ENCODE measurements at places on chromosomes 1 and 21.

DNA sequence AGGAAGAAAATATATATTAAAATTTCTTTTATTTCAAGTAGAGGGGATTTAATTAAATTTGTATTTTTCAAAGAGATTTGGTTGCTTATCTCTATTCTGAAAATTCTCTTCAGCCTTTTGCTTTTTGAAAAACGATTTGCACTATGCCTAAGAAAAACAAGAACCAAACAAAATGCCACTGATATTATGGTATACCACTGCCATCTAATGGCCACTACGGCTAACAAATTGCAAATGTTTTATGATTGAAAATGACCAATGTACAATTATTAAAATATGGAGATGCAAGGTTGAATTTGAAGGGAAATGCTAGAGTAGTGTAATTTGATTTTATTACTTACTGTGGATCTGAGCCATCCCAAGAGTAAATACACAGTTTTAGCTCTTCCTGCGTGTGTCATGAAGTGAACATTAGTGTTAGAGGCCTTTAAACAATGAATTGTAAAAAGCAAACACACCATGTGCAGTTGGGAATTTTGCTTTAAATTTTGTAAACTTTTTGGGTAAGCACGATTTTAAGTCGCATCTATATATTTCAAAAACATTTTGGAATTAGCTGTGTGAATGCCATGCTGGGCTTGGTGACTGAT lies 137.4 kb upstream of the USP25 start:
- peak; percentile 51 for DNase-seq

GRCh38 chr1:244758708-244759107 lies 76.8 kb upstream of the COX20 start:
- DNase-seq: no peak

DNA sequence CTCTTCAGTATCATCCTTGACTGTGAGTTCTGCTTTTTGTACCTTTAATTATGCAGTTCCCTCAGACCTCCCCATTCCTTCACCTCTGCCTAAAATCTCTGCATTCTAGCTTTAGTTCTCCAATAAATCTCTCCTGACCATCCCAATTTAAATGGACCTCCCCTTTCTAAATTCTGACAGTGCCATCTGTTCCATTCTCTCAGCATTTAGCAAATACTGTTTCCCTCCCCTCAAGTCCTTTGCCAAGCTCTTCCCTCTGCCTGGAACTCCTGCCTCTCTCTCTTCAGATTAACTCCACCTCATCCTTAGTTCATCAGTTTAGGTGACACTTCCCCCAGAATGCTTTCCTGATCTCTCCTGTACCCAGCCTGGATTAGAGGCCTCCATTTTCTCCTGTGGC lies 54.0 kb upstream of the JUN start:
- no peak for DNase-seq

DNA sequence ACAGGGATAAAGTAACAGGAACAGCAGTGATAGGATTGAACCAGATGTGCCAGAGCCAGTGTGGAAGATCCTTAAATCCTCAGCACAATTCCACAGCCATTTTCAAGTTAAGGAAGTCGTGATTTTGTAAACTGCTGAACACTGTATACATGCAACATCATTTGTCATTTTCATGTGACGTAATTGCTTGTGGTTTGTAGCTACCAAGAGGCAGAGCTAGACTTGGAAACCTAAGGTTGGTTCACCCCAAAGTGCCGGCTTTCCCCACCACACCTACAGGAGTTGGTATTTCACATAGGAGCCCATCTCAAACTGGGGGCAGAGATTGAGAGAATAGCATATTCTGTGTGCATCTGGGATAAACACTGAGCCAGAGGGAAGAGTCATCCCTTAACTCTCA lies 113.9 kb downstream of the CAPN8 start:
- DNase-seq: no peak

DNA sequence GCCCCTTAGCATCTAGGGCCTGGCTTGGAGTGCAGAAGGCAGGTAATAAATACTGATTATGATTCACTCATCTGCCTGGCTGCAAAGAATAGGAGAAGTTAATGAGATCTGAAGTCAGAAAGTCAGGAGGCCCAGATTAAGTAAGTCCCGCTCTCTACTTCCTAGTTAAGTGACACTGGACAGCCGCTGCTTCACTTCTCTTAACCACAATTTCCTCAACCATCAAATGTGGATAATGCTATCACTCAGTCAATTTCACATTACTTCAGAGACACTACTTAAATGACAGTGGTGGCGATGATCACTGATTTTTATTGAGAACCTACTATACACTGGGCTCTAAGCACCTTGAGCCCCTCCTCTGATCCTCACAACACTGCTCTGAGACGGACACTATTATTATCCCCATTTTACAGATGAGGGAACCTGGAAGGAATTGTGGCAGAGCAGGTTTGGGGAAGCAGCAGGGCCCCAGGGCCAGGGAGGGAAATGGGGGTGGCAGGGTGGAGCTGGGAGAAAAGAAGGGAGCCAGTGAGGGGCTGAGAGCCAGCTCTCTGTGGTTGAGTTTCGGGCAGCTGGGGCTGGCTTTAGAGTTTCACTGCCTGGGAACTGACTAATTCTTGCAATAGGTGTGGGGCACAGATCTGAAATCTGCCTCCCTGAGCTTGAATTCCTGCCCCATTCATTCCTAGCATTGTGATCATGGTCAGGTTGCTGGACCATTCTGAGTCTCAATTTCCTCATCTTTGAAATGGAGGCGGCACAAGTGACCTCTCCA lies 2.4 kb upstream of the E2F2 start:
- peak; percentile 84 for DNase-seq

DNA sequence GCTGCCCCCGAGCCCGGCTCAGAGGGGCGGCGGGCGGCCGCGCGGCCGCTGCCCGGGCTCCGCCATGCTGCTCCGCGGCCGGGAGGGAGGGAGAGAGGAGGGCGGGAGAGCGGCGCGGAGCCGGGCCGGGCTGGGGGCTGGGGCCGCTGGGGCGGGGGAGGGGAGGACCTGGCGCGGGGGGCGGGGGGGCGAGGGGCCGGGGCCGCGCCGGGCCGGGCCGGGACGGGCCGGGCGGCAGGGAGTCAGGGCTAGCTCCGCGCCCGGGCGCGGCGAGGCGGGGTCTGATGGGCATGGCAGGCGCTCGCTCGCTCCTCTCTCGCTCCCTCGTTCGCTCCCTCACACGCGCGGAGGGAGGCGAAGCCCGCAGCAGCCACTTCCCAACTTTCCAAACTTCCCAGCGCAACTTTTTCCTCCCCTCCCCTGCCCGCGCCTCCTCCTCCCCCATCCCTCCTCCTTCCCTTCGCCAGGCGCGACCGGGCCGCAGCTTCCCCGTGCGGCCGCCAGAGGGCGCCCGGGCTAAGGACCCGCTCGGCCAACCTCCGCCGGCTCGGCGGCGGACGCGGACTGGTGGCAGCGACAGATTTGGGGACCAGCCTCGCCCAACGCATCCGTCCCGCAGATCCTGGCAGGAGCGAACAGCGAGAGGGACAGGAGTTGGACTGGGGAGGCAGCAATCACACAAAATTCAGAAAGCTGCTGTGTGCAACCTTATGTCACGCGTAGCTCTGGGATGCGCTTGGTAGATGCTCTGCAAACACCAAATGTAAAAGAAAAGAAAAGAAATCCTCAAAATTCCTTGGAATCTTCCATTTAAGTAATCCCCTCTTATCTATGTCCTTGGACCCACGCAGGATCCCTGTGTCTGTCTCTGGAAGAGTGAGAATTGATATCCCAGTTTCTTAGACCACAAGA lies at the start of gene TRABD2B:
Gene TRABD2B, minus strand, starts transcription at position 97 of the 912 bp plus-strand sequence.
- peak; percentile 53 for DNase-seq

DNA sequence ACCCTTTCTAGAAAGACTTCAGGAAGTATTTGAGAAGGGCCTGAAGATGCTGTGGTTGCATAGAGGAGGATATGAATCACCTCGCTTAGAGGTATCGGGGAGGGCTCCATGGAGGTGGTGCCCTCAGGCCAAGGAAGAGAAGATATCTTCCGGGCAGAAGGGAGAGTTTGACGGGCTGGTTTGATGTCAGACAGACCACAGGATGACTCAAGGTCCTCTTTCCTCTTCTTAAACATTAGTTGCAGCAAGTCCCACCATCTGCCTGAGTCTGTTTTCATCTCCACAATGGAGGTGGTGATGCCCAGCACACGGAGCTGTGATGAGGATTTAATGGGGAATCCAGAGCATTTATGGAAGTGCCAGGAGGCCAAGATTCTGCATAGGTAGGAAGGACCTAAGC lies 25.1 kb upstream of the RUNX3 start:
- peak; percentile 87 for DNase-seq

- DNase-seq: no peak
Observed at GRCh38 chr1:153978274-153978909, 918 bp upstream of the JTB start.

GRCh38 chr1:65939191-65939590 lies 146.5 kb downstream of the PDE4B start:
- DNase-seq: peak; percentile 1

GRCh38 chr1:17465228-17465627 lies 25.8 kb upstream of the RCC2 start:
- DNase-seq: peak; percentile 50

GRCh38 chr1:45863218-45863617 lies 59.8 kb downstream of the MAST2 start:
- DNase-seq: no peak

- peak; percentile 30 for DNase-seq
Observed at GRCh38 chr1:203306089-203306964, 1.0 kb downstream of the BTG2 start.

DNA sequence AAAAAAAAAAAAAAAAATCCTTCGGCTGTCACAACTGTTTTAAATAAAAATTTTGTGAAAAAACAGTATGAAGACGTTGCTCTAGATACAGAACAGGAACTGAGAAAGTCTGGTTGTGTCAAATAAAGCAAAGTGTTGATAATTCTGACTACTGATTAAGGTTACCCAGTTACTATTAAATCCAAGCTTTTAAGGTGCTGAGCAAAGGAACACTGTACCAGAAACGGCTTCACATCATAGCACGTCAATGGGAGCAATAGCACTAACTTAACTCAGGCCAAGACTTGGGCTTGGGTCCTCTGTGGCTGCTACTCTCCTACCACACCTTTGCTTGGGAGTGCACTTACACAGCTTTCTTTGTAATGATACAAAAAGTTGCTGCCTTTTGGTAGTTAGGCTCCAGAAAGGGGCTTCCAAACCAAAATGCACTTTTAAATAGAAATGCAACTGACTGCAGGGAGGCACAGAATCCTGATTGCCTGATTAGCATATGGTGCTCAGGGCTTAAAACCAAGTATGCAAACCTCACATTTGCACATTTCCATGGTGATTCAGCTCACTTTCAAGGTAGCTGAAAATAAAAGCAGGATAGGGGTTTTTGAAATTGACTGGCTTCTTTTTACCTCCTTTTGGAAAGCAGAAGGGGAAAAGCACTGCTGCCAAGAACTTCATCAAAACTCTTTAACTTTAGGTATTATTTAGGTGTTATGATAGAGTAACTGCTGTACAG lies 6.3 kb downstream of the MCL1 start:
- DNase-seq: no peak

- peak; percentile 55 for DNase-seq
Observed at GRCh38 chr1:23343221-23344110, 618 bp downstream of the HNRNPR start.

DNA sequence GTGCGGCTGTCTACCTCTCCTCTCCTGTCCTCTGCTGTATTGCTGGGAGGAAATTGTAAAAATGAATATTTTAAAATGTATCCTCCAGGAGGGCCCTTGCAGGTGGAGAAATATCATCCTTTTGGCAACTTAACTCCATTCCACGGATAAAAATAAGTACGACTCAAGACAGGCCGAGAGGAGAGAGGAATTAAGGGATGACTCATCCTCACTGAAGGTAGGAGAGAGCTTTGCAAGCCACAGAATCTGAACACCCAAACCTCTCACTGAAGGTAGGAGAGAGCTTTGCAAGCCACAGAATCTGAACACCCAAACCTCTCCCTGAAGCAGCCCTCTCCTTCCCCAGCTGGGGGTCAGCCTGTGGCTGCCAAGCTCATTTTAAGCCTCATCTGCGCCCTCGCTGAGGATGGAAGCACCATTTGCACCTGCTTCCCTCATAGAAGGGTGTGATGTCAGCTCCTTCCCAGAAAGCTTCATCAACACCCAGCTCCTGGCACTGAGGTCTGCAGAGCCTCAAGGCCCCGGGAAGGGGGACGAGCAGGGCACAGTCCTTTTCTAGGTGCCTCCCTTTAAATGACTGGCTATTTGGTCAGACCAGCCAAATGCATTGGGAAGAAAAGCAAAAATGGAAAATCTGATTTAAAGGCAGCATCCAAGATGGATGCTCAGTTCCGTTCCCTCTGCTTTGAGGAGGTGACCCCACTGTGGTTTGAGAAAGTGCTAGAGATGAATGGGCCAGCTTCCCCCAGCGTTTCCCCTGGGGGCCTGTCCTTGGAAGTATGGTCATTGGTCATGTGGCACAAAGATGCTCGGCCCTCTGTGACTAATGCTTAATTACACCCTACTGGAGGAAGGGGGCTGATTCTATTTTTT lies 12.9 kb upstream of the SELENON start:
- no peak for DNase-seq

DNA sequence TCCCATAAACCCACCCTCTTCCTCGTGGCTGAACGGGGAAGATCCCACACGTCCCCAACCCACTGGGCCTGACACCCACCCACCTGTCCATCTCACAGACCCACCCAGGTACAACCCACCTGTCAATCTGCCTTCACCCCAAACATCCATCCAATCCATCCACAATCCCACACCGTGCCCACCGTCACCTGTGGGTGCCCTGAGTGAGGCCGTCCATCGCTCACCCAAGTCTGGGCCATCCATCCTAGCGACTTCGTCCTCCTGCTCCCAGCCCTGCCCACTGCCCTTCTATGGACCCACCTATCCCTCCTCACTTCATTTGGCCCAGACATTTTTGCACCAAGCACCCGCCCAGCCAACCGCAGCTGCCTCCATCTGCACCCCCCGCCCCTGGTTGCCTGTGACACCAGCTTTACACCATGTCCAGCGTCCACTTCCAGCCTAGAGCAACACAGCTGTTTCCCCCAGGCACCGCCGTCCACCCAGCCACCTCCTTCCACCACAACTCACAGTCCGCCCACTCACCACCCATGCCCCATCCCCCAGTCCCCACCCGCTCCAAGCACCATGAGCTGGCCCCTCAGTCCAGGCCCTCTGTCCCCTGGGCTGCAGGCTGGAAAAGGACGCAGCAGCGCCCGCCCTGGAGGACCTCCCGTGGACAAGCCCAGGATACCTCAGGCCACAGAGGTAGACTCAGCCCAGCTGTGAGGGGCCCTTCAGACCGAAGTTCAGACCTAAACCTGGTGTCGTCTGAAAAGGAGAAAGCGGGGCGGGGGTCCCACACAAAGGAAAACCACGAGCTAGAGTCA lies 7.7 kb downstream of the TTLL10 start:
- no peak for DNase-seq

- DNase-seq: no peak
Observed at GRCh38 chr1:117605164-117605773, 579 bp upstream of the TENT5C start.

Data from NB4 (cell line).